ENCODE measurements at places on chromosomes 7 and 10.

DNA sequence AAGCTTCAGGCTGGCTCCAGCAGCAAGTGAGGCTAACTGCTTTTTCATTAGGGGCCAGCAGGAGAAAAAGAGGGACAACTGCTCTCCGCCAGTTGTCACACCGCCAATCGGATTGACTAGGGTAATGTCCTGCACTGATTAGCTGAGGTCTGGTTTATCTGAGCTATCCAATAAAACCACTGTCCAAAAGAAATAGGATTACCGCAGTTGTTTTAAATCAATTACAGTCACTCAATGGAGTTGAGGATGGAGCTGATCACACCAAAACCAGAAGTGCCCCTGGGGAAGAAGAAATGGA lies 351.4 kb upstream of the NPVF start:
- no peak for DNase-seq

- DNase-seq: no peak
Measured at GRCh38 chr7:4207011-4207410, 475.1 kb upstream of the FOXK1 start.

DNA sequence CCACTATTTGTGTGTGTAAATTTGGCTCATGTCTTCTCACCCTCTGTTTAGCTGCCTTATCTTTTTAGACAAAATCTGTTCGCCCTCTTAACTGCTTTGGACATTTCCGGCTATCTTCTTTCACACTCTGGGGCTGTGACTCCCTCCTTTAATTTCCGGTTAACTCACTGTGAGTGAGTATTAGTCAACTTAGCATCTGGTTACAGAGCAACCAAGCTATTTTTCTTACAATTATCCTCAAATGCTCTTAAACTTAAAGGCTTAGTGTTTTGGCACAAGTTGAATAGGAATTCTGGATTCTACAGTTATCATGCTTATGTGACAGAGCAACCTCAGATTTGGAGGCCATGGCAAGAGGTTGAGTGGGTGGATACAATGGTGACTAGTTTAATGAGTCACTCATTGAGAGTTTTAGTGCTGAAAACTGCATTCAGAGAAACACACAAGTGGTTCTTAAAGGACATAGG lies 177.6 kb upstream of the SEMA3A start:
- no peak for DNase-seq

DNA sequence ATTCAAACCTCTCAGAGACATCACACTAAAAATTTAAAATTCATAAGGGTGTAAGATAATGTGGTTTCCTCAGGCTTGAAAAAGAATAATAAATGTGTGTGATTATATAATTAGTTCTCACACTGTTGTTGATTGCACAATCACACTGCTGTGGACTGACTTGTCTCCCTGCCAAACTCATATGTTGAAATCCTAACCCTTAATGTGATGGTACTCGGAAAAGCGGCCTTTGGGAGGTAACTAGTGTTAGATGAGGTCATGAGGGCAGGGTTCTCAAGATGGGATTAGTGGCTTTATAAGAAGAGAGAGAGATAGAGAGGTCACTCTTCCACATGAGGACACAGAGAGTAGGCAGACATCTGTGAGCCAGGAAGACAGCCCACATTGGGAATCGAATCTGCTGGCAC lies 128.5 kb upstream of the COL1A2 start:
- DNase-seq: no peak

DNA sequence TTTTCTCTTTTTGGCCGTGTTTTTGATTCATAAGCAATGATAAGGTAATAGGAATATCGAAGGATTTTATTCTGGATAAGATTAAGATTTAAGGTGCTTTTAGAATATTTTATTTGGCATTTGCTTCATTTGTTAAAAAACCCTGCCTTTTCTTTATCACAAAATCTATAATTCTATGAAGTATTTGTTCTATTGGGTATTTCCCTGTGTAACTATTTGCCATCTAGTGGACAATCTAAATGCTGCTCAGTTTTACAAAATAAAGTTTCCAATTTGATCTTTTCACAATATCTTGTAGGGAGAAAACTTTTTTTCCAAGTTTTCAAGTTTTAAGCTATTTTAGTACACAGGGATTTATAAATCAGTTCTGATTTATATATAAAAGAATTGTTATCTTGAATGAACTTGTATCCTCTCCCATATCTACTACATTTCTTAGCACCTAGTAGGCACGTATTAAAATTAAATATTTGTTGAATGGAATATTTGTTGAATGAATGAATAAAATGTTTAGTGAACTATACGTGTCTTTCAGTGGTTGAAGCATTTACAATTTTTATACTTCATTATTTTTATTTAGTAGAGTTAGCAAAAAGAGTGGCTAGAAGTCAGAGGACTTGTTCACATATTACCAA lies 26.5 kb downstream of the ANKRD7 start:
- DNase-seq: no peak

DNA sequence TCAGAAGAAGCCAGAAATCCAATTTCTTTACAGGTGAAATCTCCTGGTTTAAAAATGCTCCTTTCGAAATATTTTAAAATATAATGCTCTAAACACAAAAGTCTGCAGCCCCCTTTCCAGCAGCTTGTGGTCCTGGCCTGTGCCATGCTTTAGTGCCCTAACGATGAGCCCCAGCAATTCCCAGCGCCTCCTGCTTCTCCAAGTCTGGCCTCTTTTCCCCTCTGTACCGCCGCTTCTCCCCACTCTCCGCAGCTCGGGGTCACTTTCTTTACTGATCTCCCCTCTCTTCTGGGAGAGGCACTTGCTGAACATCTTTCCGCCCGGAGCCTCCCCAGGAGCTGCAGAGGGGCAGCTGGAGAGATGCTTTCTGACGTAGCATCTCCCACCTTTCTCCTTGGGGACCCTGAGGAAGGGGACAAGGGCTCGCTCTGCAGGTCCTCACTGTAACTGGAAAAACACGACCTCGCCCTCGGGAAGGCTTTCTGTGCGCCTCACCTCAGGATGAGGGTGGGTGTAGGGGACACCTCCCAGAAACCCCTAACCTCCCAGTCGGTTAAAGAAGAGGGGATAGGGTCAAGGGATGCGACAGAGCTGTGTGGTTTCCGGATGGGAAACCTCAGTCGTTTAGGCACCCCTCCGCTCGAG lies 565 bp upstream of the INA start:
- no peak for DNase-seq

GRCh38 chr7:136714062-136714461 lies 154.4 kb upstream of the CHRM2 start:
- no peak for DNase-seq

DNA sequence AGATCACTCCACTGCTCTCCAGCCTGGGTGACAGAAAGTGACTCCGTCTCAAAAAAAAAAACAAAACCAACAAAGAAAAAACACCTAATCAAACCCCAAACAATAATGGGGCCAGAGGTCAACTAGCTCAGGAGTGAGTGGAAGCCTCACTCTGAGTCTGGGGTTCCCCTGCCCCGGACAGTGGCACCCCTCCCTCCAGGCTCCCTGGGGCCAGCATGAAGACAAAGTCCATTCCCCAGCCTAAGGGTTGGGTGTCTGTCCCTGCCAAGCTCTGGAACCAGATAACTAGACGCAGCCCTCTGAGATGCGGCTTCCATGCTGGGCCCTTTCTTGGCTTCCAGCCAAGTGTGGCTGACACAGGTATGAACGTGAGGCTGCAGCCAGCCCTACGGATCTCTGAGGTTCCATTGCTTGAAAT lies 1.7 kb upstream of the FUOM start:
- peak; percentile 85 for DNase-seq

DNA sequence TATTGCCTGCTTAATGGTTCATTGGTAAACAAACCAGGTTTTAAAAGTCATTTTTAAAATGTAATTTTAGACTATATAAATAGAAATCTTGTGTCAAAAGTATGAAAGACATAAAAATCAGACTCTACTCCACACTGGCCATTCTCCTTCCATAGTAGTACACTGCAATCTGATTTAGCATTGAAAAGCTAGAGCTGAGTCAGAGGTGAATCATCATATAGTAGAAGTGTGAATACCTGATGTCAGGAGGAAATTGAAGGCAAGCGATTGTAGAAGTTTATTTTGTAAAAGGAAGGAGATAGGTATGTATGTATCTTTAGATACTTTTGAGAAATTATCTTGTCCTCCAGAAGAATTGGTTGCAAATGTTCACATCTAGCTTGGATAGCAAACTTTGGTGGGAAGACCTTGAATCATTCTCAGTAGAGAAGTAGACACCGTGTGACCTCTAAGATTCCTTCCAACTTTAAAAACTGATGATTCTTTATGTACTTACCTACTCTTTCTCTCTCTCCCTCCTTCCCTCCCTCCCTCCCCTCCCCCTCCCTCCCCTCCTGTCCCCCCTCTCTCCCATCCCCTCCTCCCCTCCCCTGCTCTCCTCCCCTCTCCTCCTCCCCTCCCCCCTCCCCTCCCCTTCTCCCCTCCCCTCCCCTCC lies 88.1 kb downstream of the BTAF1 start:
- no peak for DNase-seq

DNA sequence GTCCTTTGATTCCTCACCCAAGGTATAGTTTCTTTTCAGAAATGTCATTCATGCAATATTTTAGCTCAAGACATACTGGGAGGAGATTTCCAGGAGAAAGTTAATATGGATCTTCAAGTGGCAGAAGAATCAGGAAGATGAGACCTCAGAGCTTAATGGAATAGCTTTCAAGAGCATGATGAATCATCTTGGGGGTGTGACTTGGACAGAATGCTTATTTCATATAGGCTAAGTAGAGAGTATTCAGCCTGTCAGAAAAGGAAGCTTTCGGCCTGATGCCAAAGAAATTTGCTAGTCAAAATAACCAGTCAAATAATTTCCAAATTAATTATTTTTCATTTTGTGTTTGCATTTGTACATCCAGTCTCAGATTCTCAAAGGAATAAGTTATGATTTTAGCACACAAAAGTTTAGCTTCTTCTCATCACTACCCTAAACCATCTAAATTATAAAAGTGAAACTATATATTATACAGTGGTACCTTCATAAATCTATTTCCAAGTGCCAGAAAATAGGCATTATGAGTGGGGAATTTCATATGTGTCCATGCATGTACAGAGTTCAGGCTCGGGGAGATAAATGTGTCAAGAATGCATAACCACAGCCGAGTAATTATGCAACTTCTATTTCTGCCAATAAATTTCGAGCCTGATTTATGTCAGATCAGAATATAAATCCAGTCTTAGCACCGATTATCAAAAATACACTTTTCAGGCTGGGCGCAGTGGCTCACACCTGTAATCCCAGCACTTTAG lies 27.3 kb upstream of the CALD1 start:
- DNase-seq: no peak

DNA sequence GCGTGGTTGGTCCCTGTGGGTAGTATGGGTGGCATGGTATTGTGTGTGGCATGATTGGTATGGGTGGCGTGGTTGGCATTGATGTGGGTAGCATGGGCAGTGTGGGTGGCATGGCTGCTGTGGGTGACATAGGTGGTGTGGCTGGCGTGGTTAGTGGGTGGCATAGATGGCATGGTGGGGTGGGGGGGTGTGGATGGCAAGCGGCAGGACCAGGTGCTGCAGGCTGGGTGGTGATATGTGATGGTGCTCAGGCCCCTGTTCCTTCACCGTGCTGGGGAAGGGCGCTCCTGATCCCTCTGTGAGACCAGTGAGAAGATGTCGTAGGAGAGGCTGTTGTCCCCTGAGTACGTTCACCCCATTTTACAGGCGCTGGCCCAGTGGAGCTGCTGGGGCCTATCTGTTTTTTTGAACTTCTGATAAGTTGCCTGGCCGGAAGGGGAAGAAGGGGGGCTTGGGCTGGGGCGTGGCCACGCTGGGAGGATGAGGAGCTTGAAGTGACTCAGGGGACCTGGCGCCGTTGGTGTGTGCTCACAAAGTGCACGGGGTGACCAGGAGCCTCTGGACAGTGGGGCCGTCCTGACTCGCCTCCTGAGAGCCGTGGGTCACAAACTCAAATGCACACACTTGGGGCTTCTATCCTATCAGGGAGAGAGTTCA lies 17.5 kb downstream of the INPP5A start:
- no peak for DNase-seq

- DNase-seq: peak; percentile 49
Measured at GRCh38 chr10:114694752-114695151, 36.7 kb upstream of the ABLIM1 start.

DNA sequence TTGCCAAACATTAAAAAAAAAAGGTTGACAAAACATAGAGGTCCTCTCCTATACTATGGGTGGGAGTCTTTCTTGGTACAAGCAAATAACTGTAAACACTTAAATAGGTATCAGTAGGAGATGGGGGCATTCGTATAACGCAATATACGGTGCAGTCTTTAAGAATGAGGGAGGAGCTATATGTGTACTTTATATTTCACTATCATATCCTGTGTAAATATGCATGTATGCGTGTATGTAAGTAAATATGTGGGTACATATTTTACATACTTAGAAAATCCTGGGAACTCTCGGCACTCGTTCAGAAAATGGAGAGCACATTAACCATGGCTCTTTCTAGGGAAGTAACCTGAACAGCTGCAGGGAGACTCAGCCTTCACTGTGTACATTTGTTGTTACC lies 82.0 kb upstream of the LRRC18 start:
- DNase-seq: no peak

GRCh38 chr7:135204876-135205275 lies 6.5 kb downstream of the WDR91 start:
- no peak for DNase-seq

DNA sequence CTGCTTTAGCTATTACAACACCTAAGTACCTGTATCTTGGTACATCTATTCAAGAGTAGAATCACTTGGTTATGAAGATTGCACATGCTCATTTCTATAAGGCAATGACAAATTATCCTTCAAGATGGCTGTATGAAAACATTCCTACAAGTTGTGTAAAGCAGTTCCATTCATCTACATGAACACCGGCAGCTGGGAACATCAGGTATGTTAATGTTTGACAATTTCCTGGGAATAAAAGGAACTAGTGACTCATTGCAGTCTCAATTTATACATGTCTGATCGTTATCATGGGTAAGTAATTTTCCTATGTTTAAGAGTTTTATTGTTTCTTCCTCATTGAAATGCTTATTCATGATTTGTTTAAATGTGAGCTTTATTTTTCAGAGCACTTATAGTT lies 203.2 kb upstream of the SEMA3E start:
- DNase-seq: no peak

GRCh38 chr7:41882256-41882655 lies 179.4 kb upstream of the INHBA start:
- DNase-seq: no peak

DNA sequence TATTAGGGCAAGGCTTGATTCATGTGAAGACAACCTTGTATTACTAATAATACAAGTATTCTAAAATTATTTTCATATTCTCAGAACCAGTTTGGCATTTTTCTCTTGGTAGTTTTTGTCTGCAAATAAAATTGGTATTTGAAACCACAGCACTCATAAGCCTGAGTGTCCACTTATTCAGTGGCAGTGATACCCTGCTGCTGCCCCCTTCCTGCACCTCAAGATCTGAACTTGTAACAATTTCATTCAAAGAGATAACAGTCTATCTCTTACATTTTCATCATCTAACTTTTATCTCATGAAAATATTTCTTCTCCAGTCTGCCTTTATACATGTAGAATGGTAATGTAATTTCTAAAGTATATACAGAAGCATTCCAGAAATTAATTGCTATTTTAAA lies 9.3 kb downstream of the TFAM start:
- no peak for DNase-seq

- peak; percentile 82 for DNase-seq
Measured at GRCh38 chr10:132395704-132396493, 1.1 kb upstream of the PWWP2B start.

- no peak for DNase-seq
Measured at GRCh38 chr10:88657901-88658300, 6.3 kb upstream of the LIPF start.

GRCh38 chr10:96858038-96858705 lies 26.1 kb downstream of the LCOR start:
- no peak for DNase-seq
